ENCODE measurements at places on chromosomes 1 and 21. TPM values are rescaled to one million over a fixed set of nuclear protein-coding genes. Genes with fewer than 3 reads are reported as not detected.

The S100A2 gene
- total RNA-seq, result not detected

The DNALI1 gene
- 1.5 TPM for total RNA-seq

The PTPRC gene
- 10.4 TPM for total RNA-seq

The FCGR3A gene
- 2.2 TPM for total RNA-seq

The CIART gene
- total RNA-seq, result 12.2 TPM

The CSMD2 gene
- total RNA-seq, result not detected

GRCh38 chr1:85463731-85464496 is 1.0 kb downstream of the DDAH1 start:
- DNase-seq, result no peak

- no peak for DNase-seq
Measured at GRCh38 chr1:20376880-20377494, 86.3 kb downstream of the VWA5B1 start.

DNA sequence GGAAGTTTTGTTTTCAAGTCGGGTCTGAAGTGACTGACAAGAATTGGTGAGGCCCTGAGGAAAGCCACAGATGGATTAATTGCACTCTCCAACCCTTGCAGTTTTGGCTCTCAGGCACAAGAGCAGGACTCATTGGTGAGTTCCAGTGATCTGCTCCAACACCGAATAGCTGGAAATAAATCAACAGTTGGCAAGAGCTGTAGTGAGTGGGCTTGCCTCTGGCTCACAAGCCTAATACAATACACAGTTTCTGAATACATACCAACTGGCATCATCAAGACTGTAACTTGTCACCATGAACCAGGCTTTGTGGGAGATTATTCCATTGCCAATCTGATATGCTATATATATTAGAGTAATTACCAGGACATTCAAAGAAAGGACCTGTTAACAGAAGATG is 131.6 kb downstream of the GRIK1 start:
- DNase-seq, result no peak

GRCh38 chr1:40622936-40623629 is 42.4 kb downstream of the RIMS3 start:
- DNase-seq, result no peak

DNA sequence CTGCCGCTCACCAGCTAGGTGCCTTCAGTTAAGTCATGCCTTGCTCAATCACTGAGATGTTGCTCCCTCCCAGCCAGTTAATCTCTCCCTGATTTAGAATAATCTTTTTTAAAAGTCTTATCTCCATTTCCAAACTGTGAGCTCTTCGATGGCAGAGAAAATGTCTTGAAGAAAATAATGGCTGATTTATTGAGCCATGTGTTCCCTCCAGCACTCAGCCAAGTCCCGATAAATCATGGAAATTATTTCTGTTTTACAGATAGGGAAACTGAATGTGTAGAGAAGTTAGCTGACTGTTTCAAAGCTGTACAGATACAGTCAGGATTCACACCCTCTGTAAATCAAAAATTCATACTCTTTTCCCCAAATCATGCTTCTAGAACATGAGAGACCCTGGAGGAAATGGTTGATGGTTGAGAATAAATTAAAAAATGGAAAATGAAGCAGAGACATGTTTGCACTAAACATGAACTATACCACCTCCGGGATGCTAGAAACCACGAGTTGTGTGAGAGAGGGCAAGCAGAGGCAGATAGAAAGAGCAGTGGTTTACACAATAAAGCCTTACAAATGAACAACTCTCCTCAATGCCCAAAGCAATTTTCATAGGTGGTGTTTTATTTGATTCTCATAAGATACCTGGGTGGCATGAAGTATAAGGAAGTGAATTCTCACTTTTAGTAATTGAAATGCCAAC is 376.4 kb downstream of the PLPP3 start:
- DNase-seq, result no peak

DNA sequence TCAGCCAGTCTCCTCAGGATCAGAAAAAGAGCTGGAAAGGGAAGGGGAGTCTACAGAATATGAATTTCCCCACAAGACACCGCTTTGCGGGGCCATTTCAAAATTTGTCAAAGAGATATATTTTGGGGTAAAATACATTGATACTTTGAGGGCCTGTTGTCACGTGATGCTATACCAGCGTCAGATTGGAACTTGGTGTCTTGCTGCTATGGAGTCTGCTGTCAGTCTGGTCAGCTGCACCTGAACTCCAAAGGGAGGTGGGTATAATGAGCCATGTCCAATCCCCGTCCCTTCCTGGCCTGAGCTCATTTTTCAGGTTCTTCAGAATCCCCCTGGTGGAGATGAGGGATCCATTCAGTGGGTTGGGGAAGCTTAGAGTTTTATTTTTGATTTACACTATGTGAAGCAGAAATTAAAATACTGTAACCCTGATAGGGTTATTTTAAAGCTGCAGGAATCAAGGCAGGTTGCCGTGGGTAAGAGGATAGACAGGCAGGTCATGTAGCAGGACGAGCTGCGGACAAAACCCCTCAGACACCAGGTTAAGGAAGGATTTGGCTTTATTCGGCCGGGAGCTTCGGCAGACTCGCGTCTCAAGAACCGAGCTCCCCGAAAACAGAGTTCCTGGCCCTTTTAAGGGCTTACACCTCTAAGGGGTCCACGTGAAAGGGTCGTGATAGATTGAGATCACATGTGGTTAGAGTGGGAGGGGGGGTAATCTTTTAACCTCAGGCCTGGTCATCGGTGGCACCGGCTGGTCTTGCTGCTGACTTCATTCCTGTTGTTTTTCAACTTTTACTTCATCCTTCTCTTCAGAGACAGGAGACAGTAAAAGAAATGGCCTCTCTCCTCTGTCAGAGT is 2.2 kb upstream of the POFUT2 start:
- DNase-seq, result peak; percentile 7

- no peak for DNase-seq
Measured at GRCh38 chr1:225441314-225442122, 13.7 kb upstream of the LBR start.

- no peak for DNase-seq
Measured at GRCh38 chr1:119310301-119310700, 58.3 kb upstream of the HAO2 start.

GRCh38 chr1:151510957-151511635 is at the start of gene CGN:
TSS of gene CGN (plus strand) at chr1:151511387. CDS start at chr1:151518520, 7,133 bp downstream.
- peak; percentile 51 for DNase-seq

- DNase-seq, result no peak
Measured at GRCh38 chr1:66154394-66154793, 361.7 kb downstream of the PDE4B start.

DNA sequence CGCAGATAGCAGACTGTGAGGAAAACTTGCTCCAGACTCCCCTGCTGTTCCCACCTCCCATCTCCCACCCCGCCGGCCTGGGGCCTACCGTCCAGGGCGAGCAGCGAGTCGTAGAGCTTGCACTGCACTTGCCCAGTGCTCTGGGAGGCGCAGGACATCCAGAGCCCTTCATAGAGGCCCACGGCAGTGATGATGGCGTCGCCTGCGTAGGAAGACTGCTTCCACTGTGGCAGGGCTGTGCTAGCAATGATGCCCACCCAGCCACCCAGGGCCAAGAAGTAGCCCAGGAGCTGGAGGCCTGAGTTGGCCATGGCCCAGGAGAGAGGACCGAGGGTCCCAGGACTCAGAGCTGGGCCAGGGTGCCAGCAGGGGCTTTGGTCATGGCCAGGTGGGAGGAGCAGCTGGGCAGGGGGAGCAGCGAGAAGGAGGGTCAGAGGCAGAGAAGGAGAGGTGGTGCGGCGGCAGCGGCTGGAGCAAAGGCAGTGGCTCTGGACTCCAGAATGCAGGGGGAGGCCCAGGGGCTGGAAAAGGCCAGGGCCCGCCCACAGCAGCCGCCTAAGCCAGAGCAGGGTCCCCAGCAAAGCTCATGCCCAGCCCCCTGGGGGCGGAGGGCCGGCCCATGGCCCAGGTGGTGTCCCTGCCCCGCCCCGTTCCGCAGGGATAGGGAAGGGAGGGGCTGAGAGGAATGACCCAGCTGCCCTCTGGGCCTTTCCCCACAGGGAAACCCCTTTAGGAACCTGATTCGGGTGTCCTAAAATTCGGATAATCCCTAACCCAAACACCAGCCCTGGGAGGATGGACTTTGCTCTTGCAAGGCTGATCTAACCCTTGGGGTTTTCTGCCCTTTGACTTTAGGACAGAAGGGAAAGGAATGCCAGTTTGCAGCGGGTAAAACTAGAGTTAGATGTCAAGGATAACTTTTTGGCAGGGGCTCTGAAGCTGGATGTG is at the start of gene CLDN19:
TSS of gene CLDN19 (minus strand) at position 484 of the 948 bp plus-strand sequence. CDS start at position 311, 173 bp downstream.
- no peak for DNase-seq

DNA sequence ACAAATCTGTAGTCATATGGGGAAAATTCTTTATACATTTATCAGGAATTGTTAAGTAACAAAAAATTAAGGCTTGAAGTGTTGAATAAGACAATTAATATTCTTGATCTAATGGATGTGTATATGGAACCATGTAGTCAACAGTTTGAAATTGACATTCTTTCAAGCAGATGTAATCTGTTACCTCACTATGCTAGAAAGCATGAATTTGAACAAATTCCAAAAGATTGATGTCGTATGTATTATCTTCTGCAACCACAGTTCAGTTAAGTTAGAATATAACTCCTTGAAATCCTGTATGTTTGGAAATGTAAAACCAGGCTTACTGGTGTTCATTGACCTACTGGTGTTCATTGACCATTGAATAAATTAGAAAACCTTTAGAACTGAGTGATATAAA is 16.1 kb downstream of the CCDC18 start:
- no peak for DNase-seq

DNA sequence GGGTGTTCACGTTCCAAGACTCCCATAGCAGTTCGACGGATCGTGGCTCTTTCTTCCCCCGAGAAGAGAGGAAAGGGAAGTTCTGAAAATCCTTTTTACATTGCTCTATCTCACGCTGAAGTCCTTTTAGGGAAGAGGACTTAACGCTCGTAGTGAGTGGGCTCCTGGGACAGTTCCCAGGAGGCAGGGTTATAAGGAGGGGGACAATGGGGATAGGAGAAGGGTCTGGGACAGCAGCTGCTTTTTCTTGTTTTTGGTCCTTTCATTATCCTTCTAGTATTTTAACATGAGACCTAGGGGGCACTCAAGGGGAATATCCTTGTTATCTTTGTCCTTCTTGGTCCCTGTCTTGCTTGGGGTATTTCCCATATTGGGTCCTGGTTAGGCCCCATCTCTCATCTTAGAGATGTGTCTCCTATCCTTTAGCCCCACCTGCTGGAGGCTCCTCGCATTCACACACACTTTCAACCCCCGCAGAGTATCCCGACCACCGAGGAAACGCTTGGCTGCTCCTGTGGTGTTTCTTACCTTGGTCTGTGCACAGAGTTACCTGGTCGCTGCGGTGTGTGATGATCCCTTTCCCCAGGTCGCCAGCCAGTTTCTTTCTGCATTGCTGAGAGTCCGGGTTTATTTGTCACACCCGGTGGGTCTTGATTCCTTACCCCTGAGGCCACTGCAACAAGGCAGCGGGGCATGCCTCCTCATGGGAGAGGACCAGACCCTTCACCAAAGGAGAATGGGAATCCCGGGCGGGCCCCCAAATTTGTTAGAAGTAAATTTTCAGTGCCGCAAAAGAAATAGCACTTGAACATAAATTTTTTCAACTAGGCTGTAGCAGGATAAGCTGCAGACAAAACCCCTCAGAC is 29.7 kb downstream of the SCCPDH start:
- peak; percentile 6 for DNase-seq

- DNase-seq, result no peak
Measured at GRCh38 chr1:26412180-26412840, 1.7 kb downstream of the LIN28A start.

GRCh38 chr1:62625415-62625814 is 28.1 kb downstream of the ANGPTL3 start:
- DNase-seq, result no peak

GRCh38 chr1:38305666-38306065 is 259.1 kb upstream of the POU3F1 start:
- DNase-seq, result no peak

DNA sequence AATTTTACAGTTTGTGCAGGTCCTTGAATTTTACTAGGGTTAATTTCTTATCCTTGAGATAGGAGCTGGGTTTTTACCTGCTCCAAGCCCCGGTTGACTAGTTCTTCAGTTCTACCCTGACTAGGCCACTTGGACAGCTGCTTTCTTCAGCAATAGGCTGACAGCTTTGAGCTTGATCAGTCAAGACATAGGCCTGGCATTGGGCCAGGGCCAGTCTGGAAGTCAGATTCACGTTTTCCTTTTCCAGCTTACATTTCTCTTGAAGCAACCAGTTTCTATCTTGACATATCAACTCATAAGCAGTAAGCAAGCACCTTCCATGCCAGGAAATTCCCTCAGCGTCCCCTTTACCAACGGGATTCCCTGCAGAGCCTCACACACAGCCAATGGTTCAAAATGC is 63.7 kb upstream of the AJAP1 start:
- DNase-seq, result no peak

DNA sequence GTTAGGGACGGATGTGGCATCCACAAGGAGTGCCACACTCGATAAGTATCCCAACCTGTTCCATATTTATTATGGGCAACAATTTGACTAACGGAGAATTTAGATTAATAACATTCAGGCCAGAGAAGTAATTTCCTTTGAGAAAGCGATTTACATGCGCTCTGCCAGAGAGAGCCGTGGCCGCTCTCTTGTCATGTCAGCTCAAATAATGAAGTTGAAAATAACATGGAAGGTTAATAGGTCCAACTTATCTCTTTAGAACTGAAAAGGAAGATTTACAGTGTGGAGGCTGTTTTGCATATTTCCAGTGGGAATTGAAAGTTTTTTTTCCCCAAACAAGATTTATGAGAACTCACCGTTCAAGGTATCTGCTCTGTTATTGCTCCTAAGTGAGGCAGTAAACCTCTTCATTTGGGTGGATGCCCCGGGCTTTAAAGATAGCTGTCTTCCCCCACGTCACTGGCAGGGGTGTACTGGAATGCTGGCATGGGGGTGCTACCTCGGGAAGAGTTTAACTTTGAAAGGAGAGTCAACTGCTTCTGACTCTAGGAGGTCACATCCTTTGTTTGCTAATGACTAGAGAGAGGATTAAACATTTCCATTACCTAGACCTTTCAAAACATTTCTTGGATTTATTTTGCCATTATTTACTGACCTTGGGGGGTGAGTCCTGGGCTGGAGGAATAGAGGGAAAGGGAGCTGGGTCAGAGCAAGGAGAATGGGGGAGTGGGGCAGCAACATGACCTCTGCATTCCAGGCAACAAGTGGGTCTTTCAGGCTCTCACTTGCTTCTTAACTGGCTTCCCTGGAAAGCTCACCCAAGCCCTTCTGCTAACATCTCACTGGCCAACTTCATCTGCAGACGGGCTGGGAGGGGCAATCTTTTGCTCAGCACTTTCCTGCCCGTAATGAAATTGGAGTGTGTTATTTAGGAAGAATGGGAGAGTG is 204.2 kb downstream of the CAMTA1 start:
- no peak for DNase-seq

DNA sequence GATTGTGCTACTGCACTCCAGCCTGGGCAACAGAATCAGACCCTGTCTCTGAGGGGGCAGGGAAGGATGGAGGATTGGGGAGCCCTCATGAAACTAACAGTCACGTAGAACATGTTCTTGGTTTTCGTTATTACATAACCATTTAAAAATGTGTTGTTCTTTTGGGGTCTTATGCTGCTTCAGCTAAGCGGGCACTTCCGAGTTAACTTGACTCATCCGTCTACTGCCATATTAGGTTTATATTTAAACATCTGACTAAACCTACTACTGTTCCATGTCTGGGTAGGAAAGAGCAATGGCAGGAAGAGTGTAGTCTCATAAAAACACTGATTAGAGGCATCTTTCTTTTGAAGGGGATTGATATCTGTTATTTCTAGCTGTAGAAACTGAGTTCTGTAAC is 59.5 kb upstream of the BMP8A start:
- DNase-seq, result no peak

- DNase-seq, result no peak
Measured at GRCh38 chr1:40341491-40342380, 24.6 kb upstream of the COL9A2 start.

GRCh38 chr1:24558902-24559791 is 3.3 kb downstream of the NCMAP start:
- DNase-seq, result peak; percentile 26

Measured in gastrocnemius medialis (tissue), 4 donors.